ENCODE measurements at places on chromosomes 1 and 21.

- no peak for DNase-seq
Observed at GRCh38 chr1:71834601-71835441, 447.5 kb downstream of the NEGR1 start.

- DNase-seq: no peak
Observed at GRCh38 chr1:156006666-156007376, 13.9 kb downstream of the SSR2 start.

- no peak for DNase-seq
Observed at GRCh38 chr1:156458181-156458503, 42.4 kb downstream of the MEF2D start.

DNA sequence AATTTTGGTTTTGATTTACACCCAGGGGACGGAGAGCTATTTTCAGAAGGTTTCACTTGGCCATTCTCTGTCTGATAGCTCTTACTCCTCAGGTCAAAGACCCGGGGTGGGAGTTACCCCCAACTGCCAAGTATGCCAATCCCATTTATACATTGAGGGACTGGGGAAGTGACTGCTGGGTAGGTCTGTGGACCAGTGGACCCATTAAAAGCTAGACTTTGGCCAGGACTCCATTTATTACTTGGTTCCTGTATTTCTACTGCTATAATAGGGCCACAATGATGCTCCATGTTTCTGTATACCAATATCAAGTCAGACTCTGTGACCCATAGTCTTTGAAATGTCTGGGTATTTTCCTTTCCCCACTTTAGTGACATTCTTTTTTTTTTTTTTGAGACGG lies 14.6 kb downstream of the ZFYVE9 start:
- no peak for DNase-seq

DNA sequence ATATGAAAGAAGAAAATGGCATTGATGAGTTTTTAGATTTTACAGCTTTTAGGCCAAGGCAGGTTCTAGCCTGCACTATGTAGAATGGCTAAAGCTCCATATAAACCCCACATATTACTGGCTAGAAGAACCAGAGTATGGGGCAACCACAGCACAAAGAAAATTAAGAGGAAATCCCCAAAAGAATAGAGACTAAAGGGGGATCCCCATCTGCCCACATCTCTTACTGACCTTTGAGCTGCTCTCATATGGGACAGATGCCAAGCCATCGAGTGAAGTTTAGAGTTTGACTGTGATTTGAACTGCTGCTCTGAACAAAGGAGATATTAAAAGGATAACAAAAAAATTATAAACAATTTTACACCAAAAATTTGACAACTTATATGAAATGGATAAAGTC lies 102.2 kb upstream of the HAO2 start:
- no peak for DNase-seq

- DNase-seq: no peak
Observed at GRCh38 chr1:42177541-42177981, 13.0 kb upstream of the GUCA2A start.

- no peak for DNase-seq
Observed at GRCh38 chr1:106875622-106876021, 180.9 kb upstream of the PRMT6 start.

DNA sequence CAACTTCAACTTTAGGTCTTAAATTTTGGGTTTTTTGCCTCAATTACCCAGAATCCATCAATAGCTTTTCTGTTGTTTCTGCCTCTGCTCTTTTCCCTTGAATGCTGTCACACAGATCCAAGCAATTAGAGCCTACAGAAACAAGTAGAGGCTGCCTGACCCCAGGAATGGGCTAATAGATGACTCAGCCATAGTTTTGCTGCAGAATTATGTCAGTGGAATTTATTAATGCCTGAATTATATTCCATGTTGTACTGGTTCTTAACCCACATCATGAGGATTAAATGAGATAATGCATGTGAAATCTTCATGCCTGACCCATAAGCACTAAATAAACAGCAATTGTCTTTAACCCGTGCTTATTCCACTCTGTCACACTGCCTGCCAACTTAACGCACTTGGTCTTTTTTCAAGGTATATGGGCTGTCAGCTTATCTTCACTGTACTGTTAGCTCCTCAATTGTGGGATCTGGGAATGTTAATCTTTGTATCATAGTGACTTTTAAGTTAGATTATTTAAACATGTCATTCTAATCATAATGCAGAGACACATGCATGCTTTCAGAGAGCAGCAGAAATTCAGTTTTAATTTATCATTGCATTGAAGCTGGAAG lies 213.3 kb downstream of the ROR1 start:
- DNase-seq: no peak

GRCh38 chr1:223177681-223178080 lies 34.6 kb upstream of the TLR5 start:
- DNase-seq: no peak

GRCh38 chr1:209786146-209786545 lies 1.8 kb upstream of the C1orf74 start:
- DNase-seq: no peak

- DNase-seq: no peak
Observed at GRCh38 chr1:80825067-80825466, 975.7 kb upstream of the ADGRL2 start.

DNA sequence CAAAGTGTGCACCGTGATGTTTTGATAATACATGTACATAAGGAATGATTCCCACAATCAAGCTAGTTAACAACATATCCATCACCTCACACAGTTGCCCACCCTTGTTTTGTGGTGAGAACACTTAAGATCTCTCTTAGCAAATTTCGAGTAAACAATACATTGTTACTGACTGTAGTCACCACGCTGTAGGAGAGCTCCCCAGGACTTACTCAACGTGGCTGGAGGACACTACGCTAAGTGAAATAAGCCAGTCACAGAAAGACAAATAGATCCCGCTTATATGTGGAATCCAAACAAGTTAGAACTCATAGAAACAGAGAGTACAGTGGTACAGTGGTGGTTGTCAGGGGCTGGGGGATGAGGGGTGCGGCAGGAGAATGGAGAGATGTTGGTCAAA lies 24.8 kb downstream of the GPR137B start:
- DNase-seq: no peak

DNA sequence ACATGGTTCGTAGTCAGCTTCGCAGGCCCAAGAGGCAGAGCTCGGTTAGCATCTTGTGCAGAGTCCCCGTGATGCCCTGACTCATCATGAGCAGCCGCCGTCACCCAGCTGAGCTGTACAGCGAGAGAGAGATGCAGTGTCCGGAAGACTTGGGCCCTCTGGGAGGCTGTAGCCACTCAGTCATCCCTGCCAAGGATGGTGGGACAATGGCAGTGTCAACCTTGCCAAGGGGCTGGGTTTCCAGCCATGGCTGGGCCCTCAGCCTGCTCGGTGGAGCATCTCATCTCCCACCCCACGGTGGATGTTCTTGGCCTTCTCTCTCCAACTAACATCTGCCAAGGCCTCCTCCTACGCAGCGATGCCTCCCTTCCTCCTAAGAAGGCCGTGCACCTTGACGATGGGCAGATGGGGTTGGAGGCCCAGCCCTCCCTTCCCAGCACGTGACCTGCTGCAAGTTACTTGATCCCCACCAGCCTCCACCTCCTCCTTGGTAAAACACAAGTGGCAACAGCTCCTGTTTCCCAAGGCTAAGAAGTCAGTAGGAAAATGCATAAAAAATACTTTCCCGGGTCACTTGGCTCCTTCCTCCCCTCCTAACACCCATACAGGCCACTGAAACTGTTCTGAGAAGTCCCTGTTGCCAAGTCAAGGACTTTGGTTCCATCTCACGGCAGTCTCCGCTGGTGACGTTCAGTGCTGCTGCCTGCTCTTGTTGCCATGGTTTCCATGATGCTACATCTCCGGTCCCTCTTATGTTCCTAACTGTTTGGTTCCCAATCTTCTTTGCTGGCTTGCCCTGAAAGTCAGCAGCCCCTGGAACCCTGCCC lies 384.7 kb upstream of the VAMP3 start:
- no peak for DNase-seq

GRCh38 chr1:51172811-51173210 lies 63.3 kb upstream of the RNF11 start:
- no peak for DNase-seq

DNA sequence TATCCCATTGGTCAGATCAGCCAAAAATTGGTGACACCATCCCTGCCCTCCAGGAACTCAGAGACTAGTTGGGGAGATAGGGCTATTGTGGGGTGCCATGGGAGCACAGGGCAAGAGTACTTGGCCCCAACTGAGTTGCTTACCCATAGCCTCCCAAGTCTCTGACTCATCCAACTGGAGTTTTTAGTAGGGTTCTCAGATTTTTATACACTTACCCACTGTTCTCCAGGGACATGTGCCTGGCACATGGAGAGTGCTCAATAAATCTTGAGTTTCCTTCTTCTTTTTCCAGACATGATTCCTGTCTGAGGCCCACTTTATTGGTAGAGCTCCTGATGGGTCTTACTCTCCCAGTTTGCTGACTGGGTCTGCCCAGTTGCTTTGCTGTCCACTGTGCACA lies 56.7 kb downstream of the OVGP1 start:
- no peak for DNase-seq

DNA sequence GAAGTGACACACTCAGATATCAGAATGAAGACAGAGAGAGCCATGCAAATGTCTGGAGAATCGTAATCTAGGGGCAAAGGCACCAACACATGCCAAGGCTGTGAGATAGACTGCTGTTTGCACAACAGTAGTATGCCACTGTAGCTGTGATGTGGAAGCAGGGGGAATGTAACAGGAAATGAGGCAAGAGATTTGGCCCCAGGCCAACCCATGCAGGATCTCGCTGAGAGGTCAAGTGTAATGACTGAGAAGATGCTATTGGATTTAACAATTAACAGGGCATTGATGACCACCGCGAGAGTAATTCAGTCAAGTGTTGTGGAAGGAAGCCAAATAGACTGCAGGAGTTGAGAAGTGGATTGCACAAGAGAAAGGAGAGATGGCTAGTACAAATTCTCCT lies 107.3 kb upstream of the ST6GALNAC5 start:
- DNase-seq: no peak

DNA sequence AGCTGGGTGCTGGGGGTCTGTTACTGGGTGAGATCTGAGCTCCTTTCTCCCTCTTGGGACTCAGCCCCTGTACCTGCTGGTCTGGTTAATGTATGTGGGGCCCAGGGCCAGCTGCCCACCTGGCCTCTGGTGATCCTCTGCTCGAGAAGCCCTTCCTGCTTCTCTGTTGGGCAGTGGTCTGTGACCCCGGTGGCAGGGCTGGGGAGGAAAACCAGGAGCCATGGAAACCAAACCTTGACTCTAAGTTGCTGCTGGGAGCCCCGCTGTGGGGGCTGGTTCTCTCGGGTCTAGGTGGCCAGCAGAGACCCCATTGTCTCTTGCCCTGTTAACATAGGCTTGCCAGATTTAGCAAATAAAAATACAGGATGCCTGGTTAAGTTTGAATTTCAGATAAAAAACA lies 1.3 kb downstream of the PADI1 start:
- no peak for DNase-seq

- no peak for DNase-seq
Observed at GRCh38 chr1:96240438-96240837, 481.1 kb upstream of the PTBP2 start.

- DNase-seq: no peak
Observed at GRCh38 chr1:43292216-43292615, 6.8 kb upstream of the C1orf210 start.

DNA sequence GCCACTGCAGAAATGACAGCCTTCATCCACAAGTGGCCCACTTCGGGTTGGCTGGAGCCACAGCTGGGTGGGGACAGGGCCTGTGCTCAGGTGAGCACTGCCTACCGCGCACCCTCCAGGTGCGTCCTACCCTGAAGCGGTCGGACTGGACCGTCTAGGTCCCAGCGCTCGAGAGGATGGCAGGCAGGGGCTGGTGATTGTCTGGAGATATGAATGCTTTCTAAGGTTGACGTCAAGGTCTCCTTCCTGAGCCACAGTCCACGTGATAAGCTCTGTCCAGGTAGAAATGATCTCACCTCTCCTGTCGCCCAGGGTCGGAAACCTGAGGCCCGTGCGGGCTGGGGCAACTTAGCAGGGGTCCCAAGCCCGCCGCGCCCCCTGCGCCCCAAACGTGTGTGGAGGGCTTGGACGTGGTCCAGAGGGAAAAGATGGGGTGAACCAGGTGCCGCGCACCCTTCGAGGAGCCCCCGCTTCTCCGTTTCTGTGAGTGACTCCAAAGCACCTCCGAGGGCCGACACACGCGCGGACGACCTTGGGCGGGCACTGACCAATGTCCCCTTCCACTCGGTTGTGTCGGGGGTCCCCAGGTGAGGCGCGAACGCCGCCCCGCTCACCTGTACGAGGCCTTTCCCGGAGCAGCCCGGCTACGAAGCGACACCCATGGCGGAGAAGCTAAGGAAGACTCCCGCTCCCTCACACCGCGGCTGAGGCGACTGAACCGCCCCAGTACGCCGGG lies 853 bp upstream of the DOP1B start:
- DNase-seq: peak; percentile 29

DNA sequence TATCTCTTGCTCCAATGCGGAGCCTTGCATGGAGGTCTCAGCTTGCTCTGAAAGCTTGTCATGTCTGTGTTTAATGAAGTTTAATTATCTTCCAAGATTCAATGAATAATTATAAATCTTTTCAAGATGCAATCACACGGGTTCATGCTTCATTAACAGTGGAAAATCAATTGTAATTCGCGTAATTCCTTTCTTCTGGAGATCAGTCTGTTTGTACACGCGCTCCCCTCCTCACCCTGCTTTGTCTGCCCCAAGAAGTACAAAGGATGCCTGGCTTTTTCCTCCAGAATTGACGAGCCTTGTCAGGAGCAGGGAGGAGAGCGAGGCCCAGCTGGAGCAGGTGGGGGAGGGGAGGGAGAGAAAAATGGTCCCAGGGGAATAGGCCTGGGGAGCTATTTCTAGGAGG lies 65.0 kb upstream of the DISP3 start:
- DNase-seq: no peak

DNA sequence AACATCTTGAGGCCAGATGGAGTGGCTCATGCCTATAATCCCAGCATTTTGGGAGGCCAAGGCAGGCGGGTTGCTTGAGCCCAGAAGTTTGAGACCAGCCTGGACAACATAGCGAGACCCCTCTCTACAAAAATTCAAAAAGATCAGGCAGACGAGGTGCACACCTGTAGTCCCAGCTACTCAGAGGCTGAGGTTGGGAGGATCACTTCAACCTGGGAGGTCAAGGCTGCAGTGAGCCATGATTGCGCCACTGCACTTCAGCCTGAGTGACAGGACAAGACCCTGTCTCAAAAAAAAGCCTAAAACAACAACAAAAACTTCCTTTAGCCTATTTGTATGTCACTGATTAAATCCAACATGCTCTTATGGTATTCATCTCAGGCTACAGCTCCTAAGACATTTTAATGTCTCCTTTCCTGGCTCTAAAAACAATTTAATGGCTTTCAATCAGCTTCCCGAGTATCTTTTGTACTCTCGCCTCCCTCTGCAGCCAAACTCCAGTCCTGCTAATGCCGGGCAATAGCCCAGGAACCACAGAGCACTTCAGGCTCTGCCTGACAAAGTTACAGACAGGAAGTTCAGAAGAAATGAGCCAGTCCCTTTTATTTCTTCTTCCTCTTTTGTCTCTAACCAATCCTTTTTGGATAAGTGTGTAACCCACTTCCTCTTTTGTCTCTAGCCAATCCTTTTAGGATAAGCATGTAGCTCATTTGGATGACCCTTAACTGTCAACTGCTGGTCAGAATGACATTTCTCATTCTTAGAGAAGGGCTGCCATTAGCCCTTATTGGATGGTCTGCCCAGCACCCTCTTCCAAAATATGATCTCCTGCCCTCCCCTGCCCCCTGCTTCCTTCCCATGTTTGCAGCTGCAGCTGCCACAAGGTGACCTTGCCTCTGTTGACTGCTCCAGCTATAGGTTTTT lies 6.6 kb upstream of the DOP1B start:
- DNase-seq: peak; percentile 42

GRCh38 chr1:30763651-30764248 lies 6.2 kb upstream of the LAPTM5 start:
- no peak for DNase-seq

- DNase-seq: peak; percentile 25
Observed at GRCh38 chr1:211738691-211739301, 63.4 kb upstream of the NEK2 start.

- no peak for DNase-seq
Observed at GRCh38 chr1:27519331-27520258, 29.6 kb upstream of the WASF2 start.
